ENCODE measurements at places on chromosomes 4 and X. TPM values are rescaled to one million over a fixed set of nuclear protein-coding genes. Genes with fewer than 3 reads are reported as not detected.

The TEC gene
- total RNA-seq = 1.8 TPM

The GPAT3 gene
- total RNA-seq = 1.6 TPM

The NSG1 gene
- 9.6 TPM for total RNA-seq

The STATH gene
- total RNA-seq = not detected

The KIT gene
- not detected for total RNA-seq

The PUDP gene
- 11.5 TPM for total RNA-seq

The DUSP21 gene
- not detected for total RNA-seq

The ZNF711 gene
- 0.35 TPM for total RNA-seq

The EFHC2 gene
- 3.4 TPM for total RNA-seq

The INTU gene
- not detected for total RNA-seq

The DSPP gene
- not detected for total RNA-seq

The KLHL13 gene
- total RNA-seq = not detected

The RBMXL3 gene
- not detected for total RNA-seq

The HPSE gene
- total RNA-seq = 20.7 TPM

The FOXR2 gene
- total RNA-seq = not detected

Measured in activated naive CD4-positive, alpha-beta T cell treated with anti-CD3 and anti-CD28 coated beads, Interleukin-2, amount 10 ng/mL, durations not matched to agents 5 hours and 36 hours (primary cell).